ENCODE measurements at places on chromosomes 16 and 17. TPM values are rescaled to one million over a fixed set of nuclear protein-coding genes. Genes with fewer than 3 reads are reported as not detected.

Gene KRT9
- not detected for total RNA-seq

Gene TBC1D3C
- total RNA-seq = not detected

Gene SLC16A5
- total RNA-seq = 77.7 TPM

Gene CCL7
- total RNA-seq = not detected

Gene MAP3K14
- total RNA-seq = 18.7 TPM

Gene MT1M
- 18.8 TPM for total RNA-seq

Gene CX3CL1
- total RNA-seq = 31.1 TPM

Gene MYH8
- not detected for total RNA-seq

Gene PLLP
- 34.3 TPM for total RNA-seq

Gene HS3ST3B1
- total RNA-seq = 1.8 TPM

Gene HOXB1
- 0.31 TPM for total RNA-seq

Gene MYO15A
- 1.8 TPM for total RNA-seq

Gene ABCA6
- total RNA-seq = 14.9 TPM

Gene LGALS9B
- not detected for total RNA-seq

Gene KDM8
- 13.9 TPM for total RNA-seq

Gene KRTAP4-16
- total RNA-seq = not detected

Gene CASKIN1
- 0.05 TPM for total RNA-seq

Gene NPIPB2
- total RNA-seq = 32.2 TPM

Gene CNTNAP1
- total RNA-seq = 15.3 TPM

Gene CCL8
- not detected for total RNA-seq

Gene GP2
- total RNA-seq = 0.49 TPM
